ENCODE measurements at places on chromosomes 7 and 10.

DNA sequence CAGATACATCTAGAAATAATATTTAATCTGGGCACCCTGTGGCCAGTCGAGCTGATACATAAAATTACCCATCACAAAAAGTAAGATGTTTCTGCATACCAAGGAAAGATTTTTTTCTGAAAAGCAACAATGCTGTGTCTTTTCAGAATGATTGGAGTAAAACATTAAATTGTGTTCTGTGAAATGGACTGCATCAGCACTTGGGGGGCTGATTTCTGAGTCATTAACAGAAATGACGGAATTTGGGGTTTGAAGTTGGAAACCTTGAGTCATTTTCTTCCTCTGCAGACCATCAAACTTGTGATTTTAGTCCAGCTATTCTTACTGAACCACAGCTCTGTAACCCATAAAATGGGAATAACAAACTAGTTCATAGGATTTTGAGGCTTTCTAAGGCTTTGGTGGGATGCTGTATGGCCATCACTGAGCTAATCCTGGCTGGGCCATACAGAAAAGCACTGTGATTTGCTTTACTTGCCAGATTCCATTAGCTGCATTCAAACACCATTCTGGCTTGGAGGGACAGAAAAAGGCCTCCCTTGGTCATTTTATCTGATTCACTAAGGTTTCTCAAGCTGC lies 739.4 kb upstream of the IGFBP3 start:
- no peak for DNase-seq

DNA sequence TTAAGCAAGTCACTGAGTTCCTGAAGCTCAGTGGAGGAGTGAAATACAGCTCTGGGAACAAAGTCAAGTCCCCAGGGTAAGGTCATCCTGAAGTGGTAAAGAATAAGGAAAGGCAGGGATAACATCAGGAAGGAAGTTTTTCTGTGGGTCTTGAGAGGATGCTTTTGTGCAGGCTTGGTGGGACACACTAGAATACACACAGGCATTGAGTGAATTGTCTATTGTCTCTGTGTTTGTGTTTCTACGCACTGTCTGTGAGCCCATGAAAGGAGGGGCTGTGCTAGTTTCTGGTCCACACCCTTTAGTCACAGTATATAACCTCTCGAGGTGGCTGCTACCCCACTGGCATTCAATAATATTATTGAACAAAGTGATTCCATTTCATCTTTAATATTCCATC lies 95.8 kb upstream of the ABCB5 start:
- no peak for DNase-seq

DNA sequence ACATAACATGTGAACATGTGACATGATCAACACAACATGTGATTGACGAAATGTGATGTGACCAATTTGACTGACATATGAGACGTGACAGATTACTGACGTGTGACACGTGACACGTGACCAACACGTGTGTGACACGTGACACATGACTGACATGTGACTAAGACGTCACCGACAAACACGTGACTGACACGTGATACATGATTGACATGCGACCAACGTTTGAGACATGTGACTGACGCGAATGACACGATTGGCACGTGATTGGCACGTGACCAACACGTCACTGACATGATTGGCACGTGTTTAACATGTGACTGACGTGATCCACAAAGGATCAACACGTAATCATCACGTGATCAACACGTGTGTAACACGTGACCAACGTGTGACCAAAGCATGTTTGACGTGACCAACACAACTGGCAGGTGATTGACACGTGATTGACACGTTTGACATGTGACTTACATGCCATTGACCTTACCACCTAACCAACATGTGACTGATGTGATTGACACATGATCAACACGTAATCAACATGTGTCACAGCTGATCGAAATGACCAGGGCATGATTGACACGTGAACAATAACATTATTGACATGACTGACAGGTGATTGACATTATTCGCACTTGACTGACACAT lies 23.7 kb downstream of the CRPPA start:
- DNase-seq, result no peak

GRCh38 chr10:101986624-101986971 lies 69.4 kb downstream of the ARMH3 start:
- DNase-seq, result no peak

DNA sequence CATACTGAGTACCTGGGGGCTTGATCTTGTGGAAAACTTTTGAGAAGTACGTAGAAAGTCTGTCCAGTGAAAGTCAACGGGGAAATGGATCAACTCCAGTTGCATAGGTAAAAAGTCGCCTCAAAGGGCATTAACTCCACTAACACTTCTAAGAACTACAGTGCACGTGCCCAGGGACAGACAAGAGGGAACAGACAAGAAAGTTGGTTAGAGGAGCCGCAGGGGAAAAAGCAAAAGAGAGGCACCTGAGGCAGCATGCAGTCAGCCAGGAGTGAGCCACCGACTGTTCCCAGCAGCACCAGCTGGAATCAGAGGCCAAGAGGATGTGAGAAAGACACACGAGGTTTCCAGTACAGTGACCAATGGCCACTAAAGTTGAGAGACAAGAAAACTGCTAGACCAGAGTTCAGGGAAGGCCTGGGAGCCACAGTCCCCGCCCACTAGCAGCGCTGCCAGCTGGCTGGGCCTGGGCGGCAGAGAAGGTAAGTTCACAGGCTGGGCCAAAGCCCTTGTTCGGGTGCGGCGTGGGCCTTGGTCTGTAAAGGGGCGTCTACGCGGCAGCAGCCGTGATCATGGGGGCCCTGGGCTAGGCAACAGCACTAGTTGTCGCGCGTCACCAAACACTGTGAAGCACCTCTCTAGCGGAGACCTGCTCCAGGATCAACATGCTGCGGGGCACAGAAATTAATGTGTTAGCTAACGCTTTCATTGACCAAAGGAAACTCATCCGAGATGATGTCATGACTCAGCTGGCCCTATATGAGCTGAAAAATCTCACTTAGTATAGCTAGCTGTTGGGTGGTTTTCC lies 14.0 kb downstream of the ITGB1 start:
- DNase-seq, result no peak

Measured in renal cortex interstitium (tissue), 15 donors.